Stimulated activated CD8-positive, alpha-beta memory T cell treated with anti-CD3 and anti-CD28 coated beads, Interleukin-4, amount 100 ng/mL, for 1 hour (primary cell): ENCODE measurements at places on chromosomes 11 and 22.
A peak's percentile ranks its signal among the peaks of the same experiment; 100 is the strongest.

DNA sequence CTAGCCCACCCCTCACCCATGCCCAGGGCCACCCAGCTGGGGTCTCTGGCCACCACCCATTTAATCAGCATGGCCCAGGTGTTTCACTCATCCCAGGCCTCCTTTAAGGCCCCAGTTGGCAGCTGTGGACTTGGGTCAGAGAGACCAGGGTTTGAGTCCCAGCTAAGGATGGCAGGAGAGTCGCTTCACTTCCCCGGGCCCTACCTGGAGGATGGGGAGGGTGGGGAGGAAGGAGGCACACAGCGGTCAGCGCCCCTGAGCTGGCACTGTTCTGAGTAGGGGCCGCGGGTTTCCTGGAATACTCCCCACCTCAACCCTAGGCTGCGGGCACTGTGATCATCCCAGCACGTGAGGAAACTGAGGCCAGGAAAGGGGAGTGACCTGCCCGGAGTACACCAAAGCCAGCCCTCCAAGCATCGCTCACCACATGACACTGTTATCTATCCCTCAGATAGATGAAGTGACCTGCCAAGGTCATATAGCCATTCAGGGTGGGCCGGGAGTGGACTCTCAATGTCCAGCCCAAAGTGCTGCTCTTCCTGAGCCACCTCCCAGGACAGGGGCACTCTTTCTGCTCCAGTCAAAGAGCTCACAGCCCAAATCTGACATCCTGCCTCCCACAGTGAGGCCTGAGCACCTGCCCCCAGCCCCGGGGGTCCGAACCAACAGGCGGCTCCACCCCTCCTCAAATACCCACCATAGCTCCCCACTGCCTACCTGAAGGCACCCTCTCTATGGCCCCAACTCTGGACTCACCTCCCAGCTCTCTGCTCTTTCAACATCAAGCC, 3.4 kb upstream of the ATP5MGL start:
- no peak for DNase-seq

- no peak for DNase-seq
These were observed 5.7 kb upstream of the SCGB1A1 start for GRCh38 chr11:62413060-62413696.

DNA sequence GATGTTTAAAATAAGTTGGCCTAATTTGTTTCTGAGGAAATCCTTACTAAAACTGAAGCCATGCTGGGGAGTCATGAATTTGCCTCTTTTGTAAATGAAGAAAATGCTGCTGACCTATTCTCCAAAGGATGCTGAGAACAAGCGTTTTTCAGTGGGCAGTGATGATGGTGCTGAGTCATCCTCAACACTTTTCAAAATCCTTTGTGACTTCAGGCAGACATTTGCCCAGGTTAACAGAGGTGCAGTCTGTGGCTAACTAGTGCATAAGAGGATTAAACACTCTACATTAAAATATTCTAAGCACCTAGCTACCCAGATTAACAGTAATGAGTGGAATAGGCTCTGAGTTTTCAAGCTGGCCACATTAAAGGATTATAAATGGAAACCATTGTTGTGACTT, 509.0 kb downstream of the DLG2 start:
- no peak for DNase-seq

GRCh38 chr22:25490896-25491295, 73.6 kb upstream of the GRK3 start:
- no peak for DNase-seq

GRCh38 chr11:17478070-17478469, 1.4 kb upstream of the ABCC8 start:
- DNase-seq, result no peak

GRCh38 chr22:22820626-22821025, 67.0 kb upstream of the IGLL5 start:
- DNase-seq, result no peak

DNA sequence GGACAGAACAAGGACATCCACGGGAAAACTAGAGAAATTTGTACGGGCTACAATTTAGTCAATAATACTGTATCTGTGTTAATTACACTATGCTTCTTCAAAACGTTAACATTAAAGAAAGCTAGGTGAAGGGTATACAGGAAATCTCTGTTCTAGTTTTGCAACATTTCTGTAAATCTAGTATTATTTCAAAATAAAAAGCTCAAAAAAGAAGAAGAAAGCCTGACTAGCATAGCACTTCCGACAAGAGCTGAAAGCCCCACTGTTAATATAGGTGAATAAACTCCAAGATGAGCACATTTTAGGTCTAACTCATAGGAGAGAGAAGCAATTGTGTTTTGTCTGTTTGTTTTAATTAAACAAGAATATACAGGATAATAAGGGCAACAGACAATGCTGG, 299.7 kb downstream of the TTC28 start:
- no peak for DNase-seq

DNA sequence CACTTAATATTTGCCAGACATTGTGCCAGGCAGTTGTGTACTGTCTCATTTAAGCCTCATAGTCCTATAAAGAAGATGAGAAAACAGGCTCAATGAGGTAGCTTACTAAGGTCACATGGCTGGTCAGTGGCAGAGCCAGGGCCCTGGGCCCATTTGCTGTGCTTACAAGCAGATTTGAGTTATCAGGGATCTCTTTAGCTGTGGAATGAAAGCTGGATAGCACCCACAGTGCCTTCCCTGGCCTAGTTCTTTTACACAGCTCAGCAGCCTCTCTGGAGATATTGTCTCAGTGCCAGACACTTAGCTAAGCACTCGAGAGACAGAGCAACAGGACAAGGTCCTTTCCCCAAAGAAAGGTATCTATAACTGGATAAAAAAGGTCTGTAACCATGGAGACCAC, 6.1 kb downstream of the TMEM86A start:
- DNase-seq, result no peak

GRCh38 chr11:60915248-60915914, 1.4 kb downstream of the TMEM109 start:
- DNase-seq, result peak; percentile 39

DNA sequence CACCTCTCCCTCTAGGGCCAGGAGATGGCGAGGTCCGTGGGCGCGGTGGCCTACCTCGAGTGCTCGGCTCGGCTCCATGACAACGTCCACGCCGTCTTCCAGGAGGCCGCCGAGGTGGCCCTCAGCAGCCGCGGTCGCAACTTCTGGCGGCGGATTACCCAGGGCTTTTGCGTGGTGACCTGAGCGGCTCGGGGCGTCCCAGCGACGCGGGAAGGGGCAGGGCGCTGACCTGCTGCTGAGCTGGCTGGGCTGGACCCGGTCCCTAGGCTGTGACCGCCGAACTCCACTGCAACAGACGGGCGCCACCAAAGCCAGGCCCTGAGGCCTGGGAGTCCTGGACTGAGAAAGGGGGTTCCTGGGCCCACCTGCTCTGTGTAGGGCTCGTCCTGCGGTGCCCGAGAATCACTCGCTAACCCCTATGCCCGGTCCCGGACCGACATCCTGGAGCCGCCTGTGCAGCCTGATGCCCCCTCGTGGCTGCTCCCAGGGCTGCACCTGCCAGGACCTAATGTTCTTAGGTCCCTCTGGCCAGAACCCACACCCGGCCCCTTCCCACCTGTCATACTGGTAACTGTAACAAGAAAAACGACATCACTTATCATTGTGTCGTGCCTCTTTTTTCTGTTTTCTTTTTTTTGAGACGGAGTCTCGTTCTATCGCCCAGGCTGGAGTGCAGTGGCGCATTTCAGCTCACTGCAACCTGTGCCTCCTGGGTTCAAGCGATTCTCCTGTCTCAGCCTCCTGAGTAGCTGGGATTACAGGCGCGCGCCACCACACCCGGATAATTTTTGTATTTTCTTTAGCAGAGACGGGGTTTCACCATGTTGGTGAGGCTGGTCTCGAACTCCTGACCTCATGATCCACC, 15.0 kb downstream of the RHOD start:
- DNase-seq, result peak; percentile 54

DNA sequence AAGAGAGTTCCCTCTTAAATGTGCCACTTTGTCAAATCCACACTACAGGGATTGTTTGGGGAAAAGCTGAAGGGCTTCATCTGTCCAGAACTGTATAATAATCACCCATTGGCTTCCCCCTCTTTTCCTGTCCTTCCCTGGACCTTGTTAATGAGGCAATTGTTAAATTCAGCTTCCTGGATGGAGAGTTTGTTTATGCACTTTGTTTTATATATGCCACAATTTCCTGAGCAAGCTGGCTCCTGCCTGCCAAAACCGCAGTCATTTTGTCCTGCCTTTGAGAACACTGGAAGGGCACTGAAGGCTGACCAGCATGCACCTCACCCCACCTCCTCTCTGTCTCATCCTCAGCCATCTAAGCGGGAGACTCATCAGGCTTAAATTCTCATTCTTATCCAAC, 86.2 kb downstream of the MSANTD4 start:
- DNase-seq, result no peak

GRCh38 chr11:15913261-15913660, 443.1 kb downstream of the SOX6 start:
- DNase-seq, result no peak

GRCh38 chr22:30894371-30894740, 74.2 kb downstream of the MORC2 start:
- DNase-seq, result no peak

DNA sequence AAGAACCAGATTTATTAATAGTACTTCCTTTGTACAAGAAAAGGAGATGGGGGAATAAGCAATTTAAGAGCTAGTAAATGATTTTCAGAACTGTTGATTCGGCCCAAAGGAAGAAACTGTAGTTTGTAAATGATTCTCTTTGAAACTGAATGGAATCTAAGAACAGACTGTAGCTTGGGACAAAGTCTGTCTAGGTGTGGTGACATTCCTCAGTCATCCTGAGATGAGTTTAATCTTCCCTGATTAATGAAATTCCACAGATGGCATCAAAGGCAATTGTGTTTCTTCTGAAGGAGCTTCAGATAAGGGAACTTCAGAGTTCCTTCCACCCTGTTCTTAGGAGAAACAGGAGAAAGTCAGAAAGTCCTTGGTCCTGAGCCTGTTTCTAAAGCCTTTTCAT, 2095.9 kb downstream of the LRRC4C start:
- no peak for DNase-seq

DNA sequence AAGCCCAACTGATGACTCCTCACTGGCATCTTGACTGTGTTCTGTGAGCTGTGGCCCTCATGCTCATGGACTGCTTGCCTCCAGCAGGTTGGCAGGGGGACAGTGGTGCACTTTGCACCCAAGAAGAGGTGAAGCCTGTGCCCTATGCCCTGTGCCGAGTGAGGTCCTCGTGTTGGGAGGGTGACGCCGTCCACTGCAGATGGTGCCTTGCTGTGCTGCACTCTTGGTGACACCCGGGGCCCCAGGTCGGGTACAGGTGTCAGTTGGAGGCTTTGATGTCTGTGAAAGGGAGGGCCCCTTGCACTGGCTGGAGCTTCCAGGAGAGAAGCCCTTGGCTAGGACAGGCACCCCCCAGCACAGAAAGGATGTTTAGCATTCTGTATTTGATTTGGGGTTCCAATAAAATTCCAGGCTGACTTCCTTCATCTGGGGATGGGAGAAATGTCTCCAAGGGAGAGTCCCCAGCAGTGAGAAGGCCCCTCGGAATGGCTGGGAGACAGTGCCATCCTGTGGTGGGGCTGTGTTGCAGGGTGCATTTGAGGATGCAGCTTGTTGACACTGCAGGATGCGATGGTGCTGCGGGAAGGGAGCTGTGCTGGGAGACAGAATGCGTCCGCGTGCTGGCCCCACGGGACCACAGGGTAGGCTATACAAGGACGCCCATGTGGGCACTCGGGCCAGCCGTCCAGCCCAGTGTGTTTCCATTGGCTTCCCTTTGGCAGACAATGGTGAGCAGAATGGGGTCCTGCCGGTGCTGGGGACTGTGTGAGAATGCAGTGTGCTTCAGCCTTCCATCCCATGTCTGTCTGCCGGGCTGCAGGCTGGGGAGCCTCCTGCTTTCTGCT, 2.5 kb upstream of the ZDHHC8 start:
- no peak for DNase-seq

- DNase-seq, result no peak
These were observed 231.9 kb upstream of the E2F8 start for GRCh38 chr11:19472679-19473078.

DNA sequence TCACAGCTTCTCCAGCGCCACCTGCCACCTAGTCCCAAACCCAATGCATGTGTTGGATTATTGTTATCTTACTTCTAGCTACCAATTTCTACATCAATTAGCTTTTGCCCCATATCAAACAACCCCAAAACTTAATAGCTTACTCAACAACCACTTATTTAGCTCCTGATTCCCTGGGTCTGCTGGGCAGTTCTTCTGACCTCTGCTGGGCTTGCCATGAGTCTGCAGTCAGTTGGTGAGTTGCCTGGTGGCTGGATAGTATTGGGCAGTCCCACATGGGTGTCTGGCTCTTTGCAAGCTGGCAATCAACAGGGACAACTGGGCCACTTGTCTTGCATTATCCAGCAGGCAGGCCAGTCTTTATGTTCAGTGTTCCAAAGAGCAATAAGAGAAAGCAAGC, 13.6 kb upstream of the MS4A15 start:
- DNase-seq, result no peak

DNA sequence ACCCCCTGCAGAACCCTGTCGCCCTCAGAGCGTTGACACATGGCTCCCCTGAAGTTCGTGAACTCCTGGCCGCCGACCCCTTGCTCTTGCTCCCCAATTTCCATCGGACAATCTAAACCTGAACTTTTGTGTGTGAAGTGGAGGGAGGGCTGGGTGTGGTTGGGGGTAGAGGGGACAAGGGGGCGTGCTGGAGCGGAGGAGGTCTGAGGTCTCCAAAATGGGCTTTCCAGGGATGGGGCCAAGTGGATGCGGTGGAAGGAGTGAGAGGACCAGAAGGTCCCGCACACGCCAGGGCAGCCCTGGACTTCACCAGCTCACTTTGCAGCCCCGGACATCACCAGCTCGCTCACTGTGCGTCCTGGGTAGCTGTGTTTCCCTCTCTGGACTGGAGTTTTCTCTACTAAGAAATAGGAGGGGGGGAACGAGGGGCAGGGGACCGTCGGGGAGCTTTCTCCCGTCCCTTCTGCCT, 18.6 kb downstream of the CREB3L1 start:
- DNase-seq, result no peak

- DNase-seq, result no peak
These were observed 16.6 kb downstream of the PLEKHA7 start for GRCh38 chr11:16997624-16998023.

DNA sequence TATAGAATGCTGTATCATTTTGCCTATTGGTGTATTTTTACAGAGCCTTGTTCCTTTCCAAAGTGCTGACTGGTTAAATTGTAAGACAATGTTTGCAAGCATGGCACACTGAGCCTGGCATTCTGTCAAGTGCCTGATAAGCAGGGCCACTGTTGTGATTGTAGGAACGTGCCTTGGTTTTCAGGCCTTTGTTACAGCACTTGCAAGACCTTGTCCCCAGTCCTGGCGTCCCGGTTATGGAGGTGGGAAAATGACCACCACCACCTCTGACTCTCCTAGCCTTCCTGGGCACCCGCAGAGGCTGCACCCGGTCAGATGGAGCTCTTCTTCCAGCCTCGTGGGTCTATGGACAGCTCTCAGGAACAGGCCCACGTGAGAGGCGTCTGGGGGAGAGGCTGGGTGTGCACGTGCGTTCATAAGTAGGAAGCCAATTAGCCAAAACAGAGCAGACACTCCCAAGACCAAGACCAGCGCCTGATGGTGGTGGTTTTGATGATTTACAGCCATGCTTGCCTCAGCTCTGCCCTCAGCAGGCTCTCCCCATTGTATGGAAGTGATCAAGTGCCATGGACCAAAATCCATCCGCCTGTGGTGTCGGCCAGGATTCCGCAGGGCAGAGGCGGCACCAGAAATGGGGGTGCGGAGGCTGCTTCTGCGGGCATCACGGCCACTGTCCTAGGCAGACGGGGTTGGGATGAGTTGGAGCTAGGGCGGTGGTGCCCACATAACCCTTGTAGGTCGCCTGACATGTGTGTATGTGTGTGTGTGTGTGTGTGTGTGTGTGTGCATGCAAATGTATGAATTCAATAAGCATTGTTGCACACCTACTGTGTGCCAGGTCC, 89.8 kb downstream of the RTL6 start:
- DNase-seq, result no peak
